Neural crest cell (in vitro differentiated cells): ENCODE measurements at places on chromosomes 3 and 15. TPM values are rescaled to one million over a fixed set of nuclear protein-coding genes. Genes with fewer than 3 reads are reported as not detected.

The LTK gene
- 0.16 and 0.19 TPM in 2 replicates for total RNA-seq

The IRAK2 gene
- 0.39 and 0.44 TPM in 2 replicates for total RNA-seq

The MAGI1 gene
- 47.7 and 49.8 TPM in 2 replicates for total RNA-seq

- DNase-seq: no peak
Observed at GRCh38 chr3:76811418-76811817, 228.5 kb upstream of the ROBO2 start.

GRCh38 chr3:33663042-33663441 is 55.0 kb downstream of the CLASP2 start:
- DNase-seq: no peak

DNA sequence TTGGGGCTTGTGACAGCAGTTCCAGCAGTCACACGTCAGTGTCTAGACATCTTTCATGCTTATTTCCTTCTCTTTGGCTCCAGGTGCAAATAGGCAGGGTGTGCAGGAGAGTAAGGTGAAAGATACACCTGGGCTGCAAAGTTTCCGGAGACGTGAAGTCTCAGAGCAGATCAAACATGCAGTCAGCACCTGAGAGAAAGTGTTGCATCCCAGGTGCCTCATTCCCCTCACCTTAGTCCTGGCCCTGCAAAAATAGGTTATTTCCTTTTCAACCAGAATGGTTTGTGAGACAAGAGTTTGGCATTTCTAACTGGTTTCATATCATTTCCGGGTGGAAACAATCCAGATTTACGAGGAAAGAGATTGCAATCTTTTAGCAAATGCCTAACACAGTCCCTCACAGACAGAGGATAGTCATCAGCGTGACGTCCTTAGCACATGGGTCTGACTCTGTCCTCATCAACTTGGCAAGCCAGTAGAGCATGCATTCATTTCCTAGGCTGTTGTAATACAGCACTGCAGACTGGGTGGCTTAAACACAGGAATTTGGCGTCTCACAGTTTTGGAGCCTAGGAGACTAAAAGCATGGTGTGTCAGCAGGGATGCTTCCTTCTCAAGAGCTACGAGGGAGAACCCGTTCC is 58.2 kb upstream of the ARRDC4 start:
- no peak for DNase-seq

- DNase-seq: no peak
Observed at GRCh38 chr3:115085197-115085865, 61.8 kb downstream of the ZBTB20 start.
